IMR-90 (cell line): ENCODE measurements at places on chromosomes 11 and 22. TPM values are rescaled to one million over a fixed set of nuclear protein-coding genes. Genes with fewer than 3 reads are reported as not detected.

DNA sequence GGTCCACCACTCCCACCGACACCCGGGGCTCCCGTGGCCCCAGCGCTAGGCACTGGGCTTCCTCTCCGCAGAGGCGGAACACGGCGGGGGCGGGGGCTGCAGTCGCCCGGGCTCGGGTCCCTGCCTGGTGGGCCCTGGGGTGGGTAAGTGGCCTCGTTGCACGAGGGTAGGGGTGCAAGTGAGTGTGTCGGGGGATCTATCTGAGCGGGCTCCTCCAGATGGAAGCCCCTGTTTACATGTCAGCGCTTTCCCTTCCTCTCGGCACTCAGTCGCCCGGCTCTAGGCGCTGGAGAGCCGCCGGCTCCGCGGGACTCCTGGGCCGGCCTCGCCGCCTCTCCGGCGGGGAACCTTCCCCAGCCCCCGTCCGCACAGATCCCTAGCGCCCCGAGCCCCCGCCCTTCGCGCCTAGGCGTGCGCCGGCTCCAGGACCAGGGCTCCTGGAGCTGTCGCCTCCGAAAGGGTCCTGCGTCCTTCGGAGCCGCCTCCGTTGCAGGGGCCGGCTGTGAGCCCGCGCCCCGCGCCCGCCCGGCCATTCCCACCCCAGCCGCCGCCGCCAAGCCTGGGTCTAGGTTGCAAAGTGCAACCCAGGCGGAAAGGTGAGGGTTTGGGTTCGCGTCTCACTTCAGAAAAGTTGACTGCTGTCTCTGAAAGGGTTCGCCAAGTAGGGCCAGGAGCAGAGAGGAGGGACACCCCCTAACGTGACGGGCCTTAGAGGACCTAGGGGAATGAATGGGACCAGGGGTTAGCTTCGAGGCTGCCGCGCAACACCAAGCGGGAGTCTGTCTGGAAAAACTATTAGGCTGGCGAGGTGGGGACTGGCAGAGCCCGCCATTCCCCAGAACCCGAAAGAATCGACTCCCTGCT, 978 bp downstream of the FLI1 start:
- DNase-seq: no peak

DNA sequence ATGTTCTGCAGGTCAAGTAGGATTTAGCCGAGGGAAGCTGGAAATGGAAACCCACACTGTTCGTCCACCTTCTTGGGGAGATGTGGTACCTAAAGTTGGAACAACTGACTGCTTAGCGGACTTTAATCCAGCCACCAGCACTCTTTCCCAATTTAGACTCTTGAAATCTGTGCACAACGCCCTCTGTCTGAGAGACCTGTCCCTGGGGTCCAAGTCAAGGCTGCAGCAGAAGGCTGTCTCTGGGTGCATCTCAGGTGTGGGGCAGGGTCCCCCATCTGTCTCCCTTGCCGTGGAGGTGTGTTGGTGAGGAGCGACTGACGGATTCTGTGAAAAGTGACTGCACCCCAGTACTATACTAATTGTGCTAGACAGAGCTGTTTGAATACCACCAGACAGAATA, 168.2 kb upstream of the CADM1 start:
- DNase-seq: no peak

DNA sequence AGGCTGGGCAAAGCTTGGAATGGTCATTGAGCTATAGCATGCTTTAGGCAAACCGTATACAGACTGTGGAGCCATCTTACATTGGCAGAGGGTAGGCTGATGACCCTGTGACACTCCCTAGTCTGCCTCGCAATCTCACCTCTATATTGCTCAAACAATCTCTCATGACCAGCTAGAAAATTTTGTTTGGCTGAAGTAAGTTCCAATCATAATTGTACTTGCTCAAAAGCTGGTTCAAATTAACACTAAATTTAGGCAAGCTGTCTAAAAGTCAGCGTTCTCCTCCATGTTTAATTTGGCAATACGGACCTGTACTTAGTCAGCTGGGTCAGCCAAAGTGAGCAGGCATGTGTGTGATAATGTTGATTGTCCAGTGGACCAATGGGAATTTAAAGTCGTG, 133.0 kb downstream of the SWAP70 start:
- DNase-seq: no peak

The BRMS1 gene
- 57.9 and 67.2 TPM in 2 replicates for total RNA-seq

DNA sequence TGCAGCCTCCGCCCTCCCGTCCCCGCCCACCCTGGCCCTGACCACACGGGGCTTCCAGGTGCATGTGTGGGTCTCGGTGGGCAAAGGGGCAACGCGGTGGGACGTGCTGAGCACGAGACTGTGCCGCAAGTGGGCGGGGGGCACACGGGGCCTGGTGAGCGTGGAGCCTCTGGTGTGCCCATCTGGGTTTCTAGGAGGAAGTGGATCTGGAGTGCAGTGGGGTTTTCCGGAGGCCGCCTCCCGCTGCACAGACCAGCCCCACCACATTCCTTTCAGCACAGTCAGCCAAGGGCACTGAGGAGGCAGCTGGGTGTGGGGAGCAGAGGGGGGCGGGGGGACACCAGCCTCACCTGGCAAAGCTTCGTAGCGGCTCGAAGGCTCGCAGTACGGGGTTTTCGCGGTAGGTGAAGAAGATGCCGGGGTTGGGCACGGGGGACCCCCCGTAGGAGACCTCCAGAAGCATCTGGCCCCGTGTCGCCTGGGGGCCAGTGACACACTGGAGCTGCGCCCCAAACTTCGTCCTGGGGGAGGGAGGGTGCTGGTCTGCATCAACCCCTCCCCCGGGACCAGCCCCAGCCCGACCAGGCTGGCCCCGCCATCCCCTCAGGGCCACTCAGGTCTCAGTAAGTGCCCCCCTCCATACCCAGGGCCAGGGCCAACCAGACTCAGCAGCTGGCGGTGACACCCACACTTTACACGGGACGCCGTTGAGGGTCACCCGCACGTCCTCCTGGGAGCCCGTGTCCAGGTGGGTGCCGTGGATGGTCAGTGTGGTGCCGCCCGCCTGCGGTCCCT, 12.4 kb upstream of the MAPK11 start:
- peak; percentile 77 for DNase-seq

- no peak for DNase-seq
These were observed 14.2 kb upstream of the MOB2 start for GRCh38 chr11:1500466-1501420.

- DNase-seq: no peak
These were observed 41.3 kb upstream of the HMGXB4 start for GRCh38 chr22:35215993-35216392.
